ENCODE measurements at places on chromosomes 4 and X. TPM values are rescaled to one million over a fixed set of nuclear protein-coding genes. Genes with fewer than 3 reads are reported as not detected.

ENPEP gene
- not detected for total RNA-seq

PLP1 gene
- not detected for total RNA-seq

TLL1 gene
- not detected for total RNA-seq

GLRA2 gene
- not detected for total RNA-seq

LRIT3 gene
- 0.12 TPM for total RNA-seq

TBL1X gene
- 43.8 TPM for total RNA-seq

HERC6 gene
- total RNA-seq: 17.5 TPM

LRP2BP gene
- total RNA-seq: 2.2 TPM

Data from natural killer cell (primary cell).